ENCODE measurements at places on chromosomes 5 and 9.

DNA sequence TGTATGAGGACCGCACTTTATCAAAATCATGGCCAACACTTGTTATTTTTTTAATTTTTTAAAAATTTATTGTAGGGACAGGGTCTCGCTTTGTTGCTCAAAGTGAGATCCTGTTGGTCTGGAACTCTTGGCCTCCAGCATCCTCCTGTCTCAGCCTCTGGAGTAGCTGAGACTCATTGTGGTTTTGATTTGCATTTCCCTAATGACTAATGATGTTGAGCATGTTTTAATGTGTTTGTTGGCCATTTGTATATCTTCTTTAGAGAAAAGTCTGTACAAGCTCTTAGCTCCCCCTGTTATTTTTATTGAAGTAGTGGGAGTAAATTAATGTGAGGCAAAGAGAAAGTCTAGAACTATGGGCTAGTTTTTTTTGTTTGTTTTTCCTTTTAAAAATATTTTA lies 1.6 kb upstream of the RPS6 start:
- DNase-seq, result no peak

- no peak for DNase-seq
These were observed 70.3 kb upstream of the VCAN start for GRCh38 chr5:83401122-83401731.

DNA sequence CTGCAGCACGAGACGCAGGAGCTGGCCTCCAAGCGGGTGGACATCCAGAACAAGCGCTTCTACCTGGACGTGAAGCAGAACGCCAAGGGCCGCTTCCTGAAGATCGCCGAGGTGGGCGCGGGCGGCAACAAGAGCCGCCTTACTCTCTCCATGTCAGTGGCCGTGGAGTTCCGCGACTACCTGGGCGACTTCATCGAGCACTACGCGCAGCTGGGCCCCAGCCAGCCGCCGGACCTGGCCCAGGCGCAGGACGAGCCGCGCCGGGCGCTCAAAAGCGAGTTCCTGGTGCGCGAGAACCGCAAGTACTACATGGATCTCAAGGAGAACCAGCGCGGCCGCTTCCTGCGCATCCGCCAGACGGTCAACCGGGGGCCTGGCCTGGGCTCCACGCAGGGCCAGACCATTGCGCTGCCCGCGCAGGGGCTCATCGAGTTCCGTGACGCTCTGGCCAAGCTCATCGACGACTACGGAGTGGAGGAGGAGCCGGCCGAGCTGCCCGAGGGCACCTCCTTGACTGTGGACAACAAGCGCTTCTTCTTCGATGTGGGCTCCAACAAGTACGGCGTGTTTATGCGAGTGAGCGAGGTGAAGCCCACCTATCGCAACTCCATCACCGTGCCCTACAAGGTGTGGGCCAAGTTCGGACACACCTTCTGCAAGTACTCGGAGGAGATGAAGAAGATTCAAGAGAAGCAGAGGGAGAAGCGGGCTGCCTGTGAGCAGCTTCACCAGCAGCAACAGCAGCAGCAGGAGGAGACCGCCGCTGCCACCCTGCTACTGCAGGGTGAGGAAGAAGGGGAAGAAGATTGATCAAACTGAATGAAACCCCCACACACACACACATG lies 654 bp downstream of the PURA start:
- no peak for DNase-seq

- peak; percentile 82 for DNase-seq
These were observed 293.9 kb downstream of the ZSWIM6 start for GRCh38 chr5:61625681-61626621.

- no peak for DNase-seq
These were observed 7.9 kb downstream of the NSD1 start for GRCh38 chr5:177141496-177141895.

GRCh38 chr9:85038061-85038460 lies 368.5 kb downstream of the NTRK2 start:
- peak; percentile 67 for DNase-seq

DNA sequence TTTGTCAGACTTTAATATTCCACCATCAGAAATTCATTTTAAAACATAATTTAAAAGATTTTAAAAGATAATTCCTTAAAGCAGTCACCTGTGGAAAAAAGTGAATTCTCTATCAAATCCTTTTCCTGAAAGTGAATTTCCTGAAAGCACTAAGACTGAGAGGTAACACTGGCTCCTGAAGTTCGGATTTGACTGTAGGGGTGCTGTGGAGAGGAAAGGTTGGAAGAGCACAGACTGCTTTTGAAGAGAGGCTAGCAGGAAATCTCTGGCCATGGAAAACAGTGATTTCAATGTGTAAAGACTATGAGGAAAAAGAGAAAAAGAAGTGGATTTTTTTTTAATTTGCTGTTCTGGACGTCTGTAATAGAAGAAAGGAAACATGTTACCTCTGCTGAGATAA lies 35.7 kb upstream of the TMEM161B start:
- DNase-seq, result no peak

DNA sequence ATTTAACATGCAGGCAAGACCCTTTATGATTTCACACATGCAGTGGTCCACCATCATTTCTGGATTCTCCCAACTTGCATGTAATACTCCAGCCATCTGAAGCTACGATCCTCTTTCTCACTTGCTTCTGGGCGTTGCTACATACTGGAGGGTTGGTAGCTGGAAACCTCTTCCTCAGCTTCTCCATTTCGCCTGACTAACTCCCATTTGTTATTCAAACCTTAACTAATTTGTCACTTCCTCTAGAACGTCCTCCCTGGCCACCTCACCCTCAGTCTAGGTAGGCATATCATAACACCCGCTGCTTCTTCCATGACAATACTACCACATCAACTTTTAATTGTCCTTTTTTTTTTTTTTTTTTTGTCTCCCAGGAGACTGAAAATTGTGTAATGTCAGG lies 72.6 kb upstream of the EQTN start:
- DNase-seq, result no peak

Data from hippocampal formation (tissue), 2 donors.